ENCODE measurements at places on chromosomes 1 and 21. TPM values are rescaled to one million over a fixed set of nuclear protein-coding genes. Genes with fewer than 3 reads are reported as not detected.

Gene TMEM79
- total RNA-seq: 1.4 TPM

Gene AJAP1
- total RNA-seq: 6.1 TPM

Gene CITED4
- total RNA-seq: 0.14 TPM

Gene PROX1
- 0.21 TPM for total RNA-seq

Gene BCAR3
- 21.8 TPM for total RNA-seq

Gene RNU1-3
- not detected for total RNA-seq

Gene KCNA3
- not detected for total RNA-seq

Gene SPRR2G
- total RNA-seq: not detected

Gene FMN2
- total RNA-seq: 5.2 TPM

Gene OR10Z1
- total RNA-seq: not detected

All from H4 (cell line).